ENCODE measurements at places on chromosomes 11 and 22. TPM values are rescaled to one million over a fixed set of nuclear protein-coding genes. Genes with fewer than 3 reads are reported as not detected.

OLFML1 gene
- total RNA-seq, result not detected

MRGPRE gene
- not detected for total RNA-seq

OR2AG1 gene
- not detected for total RNA-seq

LDLRAD3 gene
- total RNA-seq, result 20.0 TPM

TRIM48 gene
- not detected for total RNA-seq

PGA5 gene
- total RNA-seq, result not detected

C11orf52 gene
- total RNA-seq, result not detected

WNT11 gene
- total RNA-seq, result 1.4 TPM

FAM83F gene
- total RNA-seq, result not detected

OR4A16 gene
- not detected for total RNA-seq

NLRP14 gene
- total RNA-seq, result not detected

DDX25 gene
- total RNA-seq, result not detected

POU2AF2 gene
- not detected for total RNA-seq

MPPED2 gene
- not detected for total RNA-seq

RTN3 gene
- total RNA-seq, result 98.8 TPM

MS4A15 gene
- not detected for total RNA-seq

MS4A12 gene
- total RNA-seq, result not detected

POTEH gene
- not detected for total RNA-seq

SPDYC gene
- total RNA-seq, result not detected

MUC15 gene
- not detected for total RNA-seq

ALDH3B1 gene
- total RNA-seq, result 133 TPM

C22orf31 gene
- total RNA-seq, result not detected

CDHR5 gene
- total RNA-seq, result not detected

C1QTNF4 gene
- not detected for total RNA-seq

OR51E2 gene
- not detected for total RNA-seq

DNAJB13 gene
- 0.46 TPM for total RNA-seq

RIMBP3C gene
- total RNA-seq, result 0.18 TPM

DEPDC7 gene
- total RNA-seq, result 10.1 TPM

OR56A1 gene
- total RNA-seq, result not detected

NPAS4 gene
- total RNA-seq, result not detected

TTC28 gene
- 3.0 TPM for total RNA-seq

YIF1A gene
- total RNA-seq, result 124 TPM

OR51I1 gene
- not detected for total RNA-seq

NLRP10 gene
- total RNA-seq, result not detected

MYBPC3 gene
- 0.07 TPM for total RNA-seq

SHANK3 gene
- 3.0 TPM for total RNA-seq

MS4A6A gene
- not detected for total RNA-seq

ZC3H12C gene
- total RNA-seq, result 10.1 TPM

BAIAP2L2 gene
- total RNA-seq, result 5.4 TPM

OR51B2 gene
- not detected for total RNA-seq

FBLN1 gene
- 50.2 TPM for total RNA-seq

C11orf87 gene
- 0.01 TPM for total RNA-seq

CSF2RB gene
- total RNA-seq, result not detected

VSTM5 gene
- total RNA-seq, result not detected

BANF1 gene
- 500 TPM for total RNA-seq

SAA4 gene
- not detected for total RNA-seq

OR10D3 gene
- not detected for total RNA-seq

TPBGL gene
- 0.27 TPM for total RNA-seq

OR51T1 gene
- not detected for total RNA-seq

MOGAT2 gene
- not detected for total RNA-seq

OR2D2 gene
- total RNA-seq, result not detected

PARVG gene
- not detected for total RNA-seq

CCDC83 gene
- not detected for total RNA-seq

Measured in A549 treated with CORT108297 at 1 μM for 4 hours (cell line).